ENCODE measurements at places on chromosomes 7 and 10. TPM values are rescaled to one million over a fixed set of nuclear protein-coding genes. Genes with fewer than 3 reads are reported as not detected.

RBP4 gene
- total RNA-seq = not detected

ASB10 gene
- total RNA-seq = not detected

PDK4 gene
- 0.12 TPM for total RNA-seq

PRDX3 gene
- total RNA-seq = 245 TPM

NOS3 gene
- 3.3 TPM for total RNA-seq

ADIRF gene
- 73.0 TPM for total RNA-seq

SH2B2 gene
- 2.0 TPM for total RNA-seq

PYROXD2 gene
- 26.7 TPM for total RNA-seq

NSUN6 gene
- total RNA-seq = 10.6 TPM

TUBB8 gene
- not detected for total RNA-seq

MKI67 gene
- 10.1 TPM for total RNA-seq
